Stimulated activated CD4-positive, alpha-beta T cell treated with anti-CD3 and anti-CD28 coated beads, Interleukin-1b, Interleukin-23, amount 100 ng/mL, for 1 hour (primary cell): ENCODE measurements at places on chromosomes 6 and 20.

DNA sequence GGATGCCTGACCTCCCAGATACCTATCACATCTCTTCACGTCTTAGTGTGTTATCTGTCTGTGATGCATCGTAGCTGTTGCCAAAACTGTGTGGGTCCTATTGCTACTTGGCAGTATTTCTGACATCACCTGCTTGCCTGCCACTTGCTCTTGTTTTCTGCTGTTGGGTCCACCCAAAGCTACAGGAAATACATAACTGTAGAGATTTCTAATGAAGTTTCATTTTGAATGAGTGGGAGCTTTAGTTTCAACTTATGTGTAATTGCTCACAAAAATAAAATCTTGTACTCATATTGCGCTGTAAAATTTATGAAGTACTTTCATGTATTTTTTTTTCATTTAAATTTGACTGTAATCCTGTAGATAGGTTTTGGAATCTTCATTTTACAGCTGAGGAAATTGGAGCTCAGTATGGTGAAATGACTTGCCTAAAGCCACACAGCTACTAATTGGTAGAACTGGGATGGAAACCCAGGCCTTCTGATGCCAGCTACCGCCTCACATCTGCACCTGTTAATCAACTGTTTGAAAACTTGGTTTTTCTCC lies 113.6 kb upstream of the MAN1A1 start:
- no peak for DNase-seq

DNA sequence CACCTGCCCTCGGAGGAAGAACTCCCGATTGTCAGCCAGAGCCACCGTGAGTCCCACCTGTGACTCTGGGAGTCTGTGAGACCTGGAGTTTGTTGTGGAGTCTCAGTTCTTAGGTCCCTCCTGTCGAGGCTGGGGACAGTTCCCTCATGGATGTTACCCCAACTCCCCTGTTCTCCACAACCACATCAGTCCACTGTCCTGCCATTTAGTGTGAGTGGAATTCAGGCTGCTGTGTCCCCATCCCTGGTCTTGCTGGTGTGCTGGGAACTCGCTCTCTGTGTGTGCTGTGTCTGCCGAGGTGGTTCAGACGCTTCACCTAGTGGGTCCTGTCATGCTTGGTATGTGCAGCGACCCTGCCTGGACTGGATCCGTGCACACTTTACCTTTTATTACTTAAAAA lies 163.2 kb downstream of the DTNBP1 start:
- DNase-seq, result no peak

DNA sequence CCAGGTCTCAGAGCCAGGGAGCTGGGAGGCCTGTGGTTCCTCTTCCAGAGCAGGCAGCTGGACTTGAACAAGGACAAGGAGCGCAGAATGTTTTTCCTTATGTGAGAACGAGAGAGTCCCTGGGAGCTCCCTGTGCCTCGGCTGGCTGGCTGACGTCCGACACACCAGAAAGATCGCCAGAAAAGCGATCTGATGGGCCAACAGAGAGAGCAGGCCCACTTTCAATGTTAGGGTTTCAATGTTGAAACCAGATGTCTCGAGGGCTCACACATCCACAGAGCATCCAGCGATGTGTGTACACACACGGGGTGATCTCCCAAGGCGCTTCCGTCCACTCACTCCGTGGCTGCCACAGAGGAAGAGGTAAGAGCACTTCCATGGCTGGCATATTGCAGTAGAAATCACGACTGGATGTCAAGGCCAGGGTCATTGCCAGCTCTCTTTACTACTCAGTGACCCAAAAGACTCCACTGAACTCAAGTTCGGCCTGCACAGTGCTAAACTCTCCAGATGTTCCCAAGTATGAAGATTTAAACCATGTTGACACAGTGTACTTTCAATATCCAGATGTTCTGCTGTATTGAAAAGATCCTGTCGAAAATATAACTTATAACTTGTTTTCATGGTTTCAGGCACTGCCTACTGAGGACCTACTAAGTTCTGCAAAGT lies 70.8 kb upstream of the FOXC1 start:
- DNase-seq, result no peak

GRCh38 chr6:13409991-13410390 lies 77.4 kb downstream of the GFOD1 start:
- no peak for DNase-seq

GRCh38 chr6:161169696-161170095 lies 104.2 kb downstream of the AGPAT4 start:
- no peak for DNase-seq
